Naive thymus-derived CD4-positive, alpha-beta T cell (primary cell): ENCODE measurements at places on chromosomes 2 and 18. TPM values are rescaled to one million over a fixed set of nuclear protein-coding genes. Genes with fewer than 3 reads are reported as not detected.

Gene MYO3B
- not detected for polyA plus RNA-seq

Gene CHRND
- polyA plus RNA-seq, result not detected

Gene TRIP12
- 60.2 TPM for polyA plus RNA-seq

Gene RNF144A
- 23.5 TPM for polyA plus RNA-seq
